ENCODE measurements at places on chromosomes 2 and 18.

DNA sequence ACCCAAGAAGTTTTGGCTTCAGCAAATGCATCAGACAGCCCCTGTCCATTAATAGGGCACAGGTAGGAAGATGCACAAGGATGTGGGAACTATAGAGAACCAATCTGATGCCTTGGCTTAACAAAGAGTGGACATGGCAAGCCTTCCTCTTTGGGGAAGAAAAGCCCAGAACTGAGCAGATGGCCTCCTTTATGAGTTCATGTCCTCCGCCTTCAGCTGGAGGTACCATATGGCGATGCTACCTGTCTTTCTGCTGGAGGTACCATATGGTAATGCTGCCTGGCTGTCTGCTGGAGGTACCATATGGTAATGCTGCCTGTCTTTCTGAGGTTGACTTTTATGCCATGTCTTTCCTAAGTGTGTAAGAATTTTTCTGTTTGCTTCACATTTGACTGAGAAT is 6.0 kb downstream of the RETREG2 start:
- no peaks in the 10 kb centered on the region for H3K36me3 ChIP-seq
- no peaks in the 10 kb centered on the region for H3K27me3 ChIP-seq
- peaks cover 5% of the 10 kb centered on the region for H3K4me1 ChIP-seq
- H3K4me3 ChIP-seq: no peak overlapping the region
- no peak overlapping the region for H3K27ac ChIP-seq

DNA sequence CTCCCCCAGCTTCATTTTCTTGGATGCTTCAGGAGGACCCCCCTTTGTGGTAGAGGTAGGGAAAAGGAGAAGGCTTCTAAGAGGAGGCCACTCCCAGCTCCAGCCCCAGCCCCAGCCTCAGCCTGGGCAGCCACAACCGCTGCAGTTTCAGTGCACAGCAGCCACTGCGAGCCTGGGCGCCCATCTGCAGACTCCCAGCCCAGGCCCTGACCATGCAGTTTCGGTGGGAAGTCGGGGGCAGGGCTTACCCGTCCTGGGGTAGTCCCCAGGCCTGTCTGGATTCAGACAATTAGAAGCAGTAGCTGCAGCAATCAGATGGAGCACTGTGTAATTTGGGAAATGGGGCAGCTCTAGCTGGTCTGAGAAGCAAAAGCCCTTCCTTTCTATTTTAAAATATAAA is 28.6 kb downstream of the ITM2C start:
- H3K36me3 ChIP-seq: no peaks in the 10 kb centered on the region
- no peaks in the 10 kb centered on the region for H3K4me1 ChIP-seq
- H3K4me3 ChIP-seq: no peak overlapping the region
- H3K27me3 ChIP-seq: no peaks in the 10 kb centered on the region

GRCh38 chr2:29689666-29690065 is 231.7 kb downstream of the ALK start:
- no peak overlapping the region for H3K27ac ChIP-seq
- no peaks in the 10 kb centered on the region for H3K36me3 ChIP-seq
- H3K27me3 ChIP-seq: no peaks in the 10 kb centered on the region
- H3K4me1 ChIP-seq: no peaks in the 10 kb centered on the region
- DNase-seq: no peak

GRCh38 chr2:74525717-74526648 is at the start of gene DQX1:
Gene DQX1, minus strand, starts transcription at chr2:74526231. Its CDS starts 502 bp downstream, at chr2:74525729.
- no peak within 1 kb of the TSS for H3K4me3 ChIP-seq
- no peaks in the 10 kb centered on the region for H3K36me3 ChIP-seq
- H3K27me3 ChIP-seq: no peaks in the 10 kb centered on the region

- no peaks in the 10 kb centered on the region for H3K4me1 ChIP-seq
- H3K27me3 ChIP-seq: no peaks in the 10 kb centered on the region
- no peaks in the 10 kb centered on the region for H3K36me3 ChIP-seq
- H3K4me3 ChIP-seq: no peak overlapping the region
- DNase-seq: no peak
- no peak overlapping the region for H3K27ac ChIP-seq
Measured at GRCh38 chr2:161036926-161037325, 123.3 kb upstream of the TANK start.

DNA sequence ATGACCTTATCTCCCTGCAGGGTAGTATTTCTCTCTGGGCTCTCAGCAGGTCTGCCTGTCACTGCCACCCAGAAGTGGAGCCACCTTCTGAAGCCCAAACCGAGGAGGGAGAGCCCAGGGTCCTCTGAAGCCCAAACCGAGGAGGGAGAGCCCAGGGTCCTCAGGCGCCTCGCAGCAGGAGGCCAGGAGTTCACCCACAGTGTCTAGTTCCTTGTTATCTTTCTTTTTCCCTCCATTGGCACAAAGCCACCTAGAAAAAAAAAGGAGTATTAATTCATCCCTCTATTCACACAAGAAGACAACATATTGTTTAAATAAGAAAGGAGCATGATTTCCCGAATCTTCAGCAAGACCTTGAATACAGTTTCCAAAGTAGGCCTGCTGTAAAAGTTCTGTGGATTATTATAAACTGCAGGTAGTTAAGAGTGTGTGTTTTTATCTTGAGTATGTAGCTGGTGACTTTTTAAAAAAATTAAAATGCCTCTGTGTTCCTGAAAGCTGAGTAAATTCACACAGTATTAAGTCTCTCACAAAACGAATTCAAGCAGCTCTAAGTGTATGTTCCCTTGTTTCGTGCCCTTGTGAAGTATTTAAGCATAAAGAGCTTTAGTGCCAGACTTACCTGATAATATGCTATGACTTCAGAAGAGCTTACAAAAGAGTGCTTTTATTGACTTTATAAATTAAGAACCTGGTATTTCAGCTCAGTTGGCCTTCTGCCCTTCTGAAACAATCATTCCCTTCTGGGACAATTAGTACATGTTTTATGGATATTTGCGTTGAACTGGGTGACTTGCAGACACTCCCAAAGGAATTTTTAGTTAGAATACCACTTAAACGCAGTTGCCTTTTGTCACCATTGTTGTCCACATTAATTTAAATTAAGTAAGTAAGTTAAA is 11.7 kb upstream of the GRHL1 start:
- no peak overlapping the region for H3K27ac ChIP-seq
- peaks cover 8% of the 10 kb centered on the region for H3K4me1 ChIP-seq
- no peak for DNase-seq
- no peaks in the 10 kb centered on the region for H3K27me3 ChIP-seq

GRCh38 chr2:24412812-24413211 is 52.5 kb upstream of the ITSN2 start:
- no peaks in the 10 kb centered on the region for H3K27me3 ChIP-seq
- H3K4me1 ChIP-seq: no peaks in the 10 kb centered on the region
- H3K27ac ChIP-seq: no peak overlapping the region
- H3K36me3 ChIP-seq: no peaks in the 10 kb centered on the region
- no peak overlapping the region for H3K4me3 ChIP-seq
- DNase-seq: no peak

DNA sequence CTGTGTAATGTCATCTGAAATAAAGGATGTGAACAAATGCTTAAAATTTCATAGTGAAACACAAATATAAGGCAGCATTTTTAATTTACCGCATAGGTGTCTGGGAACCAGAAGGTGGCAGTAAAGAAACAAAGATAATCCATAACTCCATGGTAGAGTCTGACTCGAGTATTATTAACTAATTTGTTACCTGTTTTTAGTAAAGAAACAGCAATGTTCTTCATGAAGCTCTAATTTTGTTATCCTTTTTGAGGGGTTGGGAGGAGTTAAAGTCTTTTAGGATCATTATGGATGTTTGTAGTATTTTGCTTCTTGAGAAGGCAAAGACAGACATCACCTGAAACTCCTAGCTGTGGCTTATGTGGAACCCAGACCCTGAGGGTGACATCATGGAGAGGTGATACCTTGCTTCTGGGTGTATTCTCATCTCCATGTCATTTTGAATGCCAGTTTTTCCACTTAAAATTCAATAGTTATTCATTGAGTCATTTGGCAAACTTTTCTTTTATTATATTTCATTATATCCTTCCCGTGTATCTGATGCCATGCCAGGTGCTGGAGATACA is 286.2 kb upstream of the EPAS1 start:
- no peak for DNase-seq
- H3K27me3 ChIP-seq: no peaks in the 10 kb centered on the region
- no peaks in the 10 kb centered on the region for H3K36me3 ChIP-seq
- peaks cover 3% of the 10 kb centered on the region for H3K4me1 ChIP-seq

GRCh38 chr2:147630585-147630984 is 214.2 kb upstream of the ACVR2A start:
- H3K36me3 ChIP-seq: no peaks in the 10 kb centered on the region
- H3K27ac ChIP-seq: no peak overlapping the region
- H3K4me1 ChIP-seq: no peaks in the 10 kb centered on the region
- H3K4me3 ChIP-seq: no peak overlapping the region
- H3K27me3 ChIP-seq: no peaks in the 10 kb centered on the region
- DNase-seq: no peak

DNA sequence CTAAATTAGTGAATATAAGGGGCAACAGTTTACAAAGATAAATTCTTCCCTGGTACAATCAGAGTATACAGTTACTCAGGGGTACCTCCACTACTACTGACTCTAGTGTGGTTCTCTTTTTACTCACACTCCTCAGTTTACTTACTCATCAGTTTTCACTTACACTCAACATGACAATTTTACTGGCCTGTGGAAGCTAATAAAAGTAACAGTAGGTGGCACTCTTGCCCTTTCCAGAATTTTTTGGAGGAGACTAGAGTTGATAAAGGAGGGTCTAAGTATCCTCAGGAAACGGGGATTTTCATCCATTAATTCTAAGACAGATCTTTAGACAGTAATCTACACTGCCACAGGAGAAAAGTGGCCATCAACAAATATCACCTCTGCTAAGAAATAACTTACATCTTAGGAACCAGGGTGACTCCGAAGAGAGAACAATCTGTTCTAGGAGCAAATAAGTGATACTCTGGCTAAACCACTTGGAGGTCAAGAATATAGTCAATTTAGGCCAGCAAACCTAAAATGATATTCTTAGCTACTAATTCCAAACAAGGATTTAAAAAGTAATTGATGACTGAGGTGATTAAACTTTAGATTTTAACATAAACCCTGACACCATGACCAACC is 61.3 kb downstream of the ATL2 start:
- H3K4me1 ChIP-seq: no peaks in the 10 kb centered on the region
- no peak overlapping the region for H3K27ac ChIP-seq
- DNase-seq: no peak
- no peak overlapping the region for H3K4me3 ChIP-seq
- H3K36me3 ChIP-seq: no peaks in the 10 kb centered on the region

- no peak overlapping the region for H3K27ac ChIP-seq
- no peak overlapping the region for H3K4me3 ChIP-seq
- DNase-seq: no peak
- H3K36me3 ChIP-seq: no peaks in the 10 kb centered on the region
- no peaks in the 10 kb centered on the region for H3K27me3 ChIP-seq
Measured at GRCh38 chr2:100301881-100302584, 20.3 kb downstream of the LONRF2 start.

DNA sequence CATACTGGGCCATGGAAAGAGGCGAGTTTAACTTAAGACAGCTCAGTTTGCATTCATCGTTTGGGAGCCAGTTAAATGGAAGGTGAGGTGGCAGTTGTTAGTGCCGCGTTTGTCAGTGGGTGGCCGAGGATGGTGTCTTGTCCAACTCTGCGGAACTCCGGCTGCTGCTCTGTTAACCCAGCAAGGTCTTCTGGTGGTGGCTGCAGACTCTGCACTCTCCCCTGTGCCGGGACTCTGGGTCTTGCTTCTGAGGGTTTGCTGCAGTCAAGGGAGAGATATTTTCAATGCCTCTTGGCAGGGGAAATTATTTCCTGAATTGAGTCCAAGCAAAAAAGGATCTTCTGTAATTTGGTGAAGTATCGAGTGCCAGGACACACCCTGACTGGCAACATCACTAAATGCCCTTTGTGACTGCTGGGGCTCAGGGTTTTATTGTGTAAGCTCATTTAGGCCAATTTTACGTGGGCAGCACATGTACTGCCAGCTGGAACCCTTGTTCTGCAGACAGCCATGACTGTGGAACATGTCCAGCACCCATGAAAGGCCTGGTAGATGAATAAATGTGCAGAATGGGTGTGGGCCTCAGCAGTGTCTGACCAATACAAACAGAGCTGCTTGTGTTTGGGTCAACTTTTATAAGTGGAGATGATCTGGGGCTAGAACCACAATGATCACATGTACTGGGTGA is 58.1 kb downstream of the IL1R2 start:
- H3K36me3 ChIP-seq: no peaks in the 10 kb centered on the region
- H3K4me1 ChIP-seq: peaks cover 33% of the 10 kb centered on the region
- peak overlapping the region; percentile 32 for H3K27ac ChIP-seq
- no peak overlapping the region for H3K4me3 ChIP-seq
- H3K27me3 ChIP-seq: no peaks in the 10 kb centered on the region

GRCh38 chr2:133477616-133477990 is 90.7 kb downstream of the NCKAP5 start:
- H3K4me3 ChIP-seq: no peak overlapping the region
- H3K27me3 ChIP-seq: no peaks in the 10 kb centered on the region
- DNase-seq: no peak
- peaks cover 11% of the 10 kb centered on the region for H3K4me1 ChIP-seq
- no peaks in the 10 kb centered on the region for H3K36me3 ChIP-seq

DNA sequence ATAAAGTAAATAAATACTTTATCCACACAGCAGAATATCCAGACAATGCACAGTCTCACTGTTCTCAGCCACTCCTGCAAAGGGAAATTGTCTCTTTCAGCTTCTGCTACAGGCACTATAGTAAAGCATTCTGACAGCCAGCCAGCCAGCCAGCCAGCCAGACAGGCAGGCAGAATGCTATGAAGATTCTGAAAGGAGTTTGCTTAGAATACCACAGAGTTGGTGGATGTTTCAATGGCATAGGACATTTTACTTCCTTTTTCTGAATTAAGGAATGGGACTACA is 116.1 kb upstream of the CYP26B1 start:
- no peaks in the 10 kb centered on the region for H3K36me3 ChIP-seq
- H3K27ac ChIP-seq: no peak overlapping the region
- DNase-seq: no peak
- no peaks in the 10 kb centered on the region for H3K4me1 ChIP-seq
- H3K4me3 ChIP-seq: no peak overlapping the region

DNA sequence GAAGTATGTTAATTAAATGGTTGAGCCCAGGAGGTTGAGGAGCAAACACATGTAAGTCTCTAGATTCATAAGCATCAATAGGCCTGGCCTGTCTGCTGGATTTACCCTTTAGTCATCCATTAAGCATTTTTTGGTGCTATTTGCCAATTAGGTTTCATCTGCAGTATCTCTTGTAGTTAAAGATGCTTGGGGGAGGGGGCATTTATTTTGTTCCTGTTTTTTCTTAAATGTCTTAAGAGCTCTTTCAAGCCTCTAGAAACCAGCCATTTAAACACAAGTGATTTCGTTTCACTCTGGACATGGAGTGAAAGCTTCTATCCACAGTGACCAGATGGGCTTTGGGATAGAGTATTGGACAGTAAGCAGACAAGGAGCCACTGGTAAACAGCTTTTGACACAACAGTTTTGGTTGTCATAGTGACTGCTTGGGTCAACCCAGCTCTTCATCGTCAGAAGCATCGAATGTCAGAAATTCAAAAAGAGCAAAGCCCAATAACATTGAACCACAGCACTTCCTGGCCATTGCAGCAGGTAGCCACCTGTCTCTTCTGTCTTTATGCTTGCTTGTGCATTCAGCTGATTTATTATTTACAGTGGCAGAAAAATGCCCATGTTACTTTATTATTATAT is 4.9 kb downstream of the QPCT start:
- H3K36me3 ChIP-seq: no peaks in the 10 kb centered on the region
- H3K4me3 ChIP-seq: no peak overlapping the region
- H3K27ac ChIP-seq: no peak overlapping the region

GRCh38 chr2:11828933-11829323 is 82.5 kb downstream of the LPIN1 start:
- H3K27me3 ChIP-seq: no peaks in the 10 kb centered on the region
- H3K27ac ChIP-seq: peak overlapping the region; percentile 73
- no peak for DNase-seq
- no peaks in the 10 kb centered on the region for H3K36me3 ChIP-seq

GRCh38 chr2:96843538-96844268 is at the start of gene ANKRD23:
Gene ANKRD23, minus strand, starts transcription at chr2:96844021. Its CDS starts 29 bp downstream, at chr2:96843992.
- H3K4me3 ChIP-seq: no peak within 1 kb of the TSS
- no peak within 1 kb of the TSS for H3K27ac ChIP-seq
- DNase-seq: no peak
- no peaks in the 10 kb centered on the region for H3K27me3 ChIP-seq
